Activated CD8-positive, alpha-beta memory T cell treated with anti-CD3 and anti-CD28 coated beads for 1 hour (primary cell): ENCODE measurements at places on chromosomes 16 and 17.

DNA sequence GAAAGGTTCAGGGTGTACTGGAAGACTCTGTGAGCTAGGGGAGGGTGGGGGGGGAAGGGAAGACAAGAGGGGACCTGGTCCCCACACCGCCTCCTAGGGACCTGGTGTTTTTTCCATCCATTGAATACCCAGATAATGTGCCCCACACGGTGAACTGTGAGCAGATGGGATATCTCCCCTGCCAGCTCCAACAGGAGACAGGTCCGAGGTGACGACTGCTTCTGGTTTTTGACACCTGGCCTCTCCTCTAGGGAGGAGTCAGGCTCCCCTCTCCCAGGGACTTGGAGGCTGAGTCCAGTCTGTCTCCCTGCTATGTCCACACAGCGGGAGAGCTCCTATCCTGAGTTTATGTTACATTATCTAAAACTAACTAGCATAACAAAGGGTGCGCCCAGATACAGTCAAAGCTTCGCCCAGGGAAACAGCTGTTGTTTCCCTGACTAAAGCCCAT lies 1.8 kb downstream of the MARVELD3 start:
- DNase-seq: no peak

GRCh38 chr16:1949507-1949906 lies 5.0 kb downstream of the RPL3L start:
- no peak for DNase-seq

DNA sequence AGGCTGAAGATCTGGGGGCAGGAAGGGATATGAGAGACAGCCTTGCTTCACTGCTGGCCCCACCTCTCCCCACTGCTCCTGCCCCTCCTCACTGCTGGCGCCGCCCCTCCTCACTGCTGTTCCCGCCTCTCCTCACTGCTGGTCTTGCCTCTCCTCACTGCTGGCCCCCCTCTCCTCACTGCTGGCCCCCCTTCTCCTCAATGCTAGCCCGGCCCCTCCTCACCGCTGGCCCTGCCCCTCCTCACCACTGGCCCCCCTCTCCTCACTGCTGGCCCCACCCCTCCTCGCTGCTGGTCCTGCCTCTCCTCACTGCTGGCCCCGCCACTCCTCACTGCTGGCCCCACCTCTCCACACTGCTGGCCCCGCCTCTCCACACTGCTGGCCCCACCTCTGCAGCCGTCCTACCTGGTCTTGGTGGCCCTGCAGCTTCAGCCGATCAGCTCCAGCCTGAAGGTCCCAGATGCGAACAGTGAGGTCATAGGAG lies 9.5 kb upstream of the PAM16 start:
- no peak for DNase-seq

GRCh38 chr16:27205423-27206065 lies 2.2 kb downstream of the KDM8 start:
- DNase-seq: no peak

DNA sequence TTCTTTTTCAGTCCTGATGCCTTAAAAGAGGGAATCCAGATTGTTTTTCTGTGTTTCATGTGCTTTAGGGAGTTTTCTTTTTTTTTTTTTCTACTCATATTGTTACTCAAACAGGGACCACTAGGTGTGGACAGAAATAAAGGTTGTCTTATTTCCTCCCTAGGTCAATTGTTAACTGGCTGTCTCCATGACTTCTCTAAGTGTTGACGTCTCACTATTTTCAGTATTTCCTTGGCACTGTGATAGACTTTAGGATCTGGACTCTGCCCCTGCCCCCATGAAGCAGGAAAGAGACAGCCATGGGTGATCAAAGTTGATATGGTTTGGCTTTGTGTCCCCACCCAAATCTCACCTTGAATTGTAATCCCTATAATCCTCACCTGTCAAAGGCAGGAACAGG lies 73.7 kb downstream of the AKAP1 start:
- no peak for DNase-seq

GRCh38 chr17:72711521-72712310 lies 380.8 kb downstream of the SLC39A11 start:
- no peak for DNase-seq

DNA sequence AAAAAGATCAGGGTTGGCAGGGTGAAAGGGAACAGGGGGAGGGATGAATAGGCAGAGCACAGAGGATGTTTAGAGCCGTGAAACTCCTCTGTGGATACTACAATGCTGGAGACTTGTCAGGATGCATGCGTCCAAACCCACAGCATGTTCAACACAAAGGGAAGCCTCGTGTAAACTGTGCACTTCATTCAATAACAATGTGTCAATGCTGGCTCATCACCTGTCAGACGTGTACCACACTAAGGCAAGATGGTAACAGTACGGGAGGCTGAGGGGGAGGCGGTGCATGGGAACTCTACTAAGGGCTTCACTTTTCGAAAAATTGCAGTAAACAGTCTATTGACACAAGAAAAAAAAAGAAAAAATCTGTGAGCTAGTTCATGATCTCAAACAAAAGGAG lies 63.7 kb downstream of the C16orf95 start:
- no peak for DNase-seq

GRCh38 chr16:65786916-65787315 lies 579.6 kb upstream of the CDH5 start:
- no peak for DNase-seq

DNA sequence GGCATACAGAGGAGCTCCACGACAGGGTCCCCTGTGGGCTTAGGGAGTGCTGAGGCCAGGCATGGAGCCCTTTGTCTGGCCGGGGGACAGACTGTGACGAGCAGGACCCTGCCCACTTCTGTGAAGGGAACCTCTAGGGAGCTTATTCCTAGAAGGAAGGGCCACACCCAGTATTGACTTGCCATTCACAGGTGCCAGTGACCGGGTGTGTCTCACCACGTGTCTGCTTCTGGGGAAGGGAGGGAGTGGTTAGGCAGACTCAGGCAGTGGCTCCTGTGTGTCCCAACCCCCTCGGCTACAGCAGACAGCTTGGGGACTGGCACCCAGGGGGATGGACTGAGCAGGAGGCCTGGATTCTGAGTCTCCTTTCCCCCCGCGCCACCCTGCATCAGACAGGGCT lies 57.2 kb downstream of the SOCS1 start:
- no peak for DNase-seq

- DNase-seq: no peak
Measured at GRCh38 chr16:25035494-25036405, 20.6 kb upstream of the ARHGAP17 start.

DNA sequence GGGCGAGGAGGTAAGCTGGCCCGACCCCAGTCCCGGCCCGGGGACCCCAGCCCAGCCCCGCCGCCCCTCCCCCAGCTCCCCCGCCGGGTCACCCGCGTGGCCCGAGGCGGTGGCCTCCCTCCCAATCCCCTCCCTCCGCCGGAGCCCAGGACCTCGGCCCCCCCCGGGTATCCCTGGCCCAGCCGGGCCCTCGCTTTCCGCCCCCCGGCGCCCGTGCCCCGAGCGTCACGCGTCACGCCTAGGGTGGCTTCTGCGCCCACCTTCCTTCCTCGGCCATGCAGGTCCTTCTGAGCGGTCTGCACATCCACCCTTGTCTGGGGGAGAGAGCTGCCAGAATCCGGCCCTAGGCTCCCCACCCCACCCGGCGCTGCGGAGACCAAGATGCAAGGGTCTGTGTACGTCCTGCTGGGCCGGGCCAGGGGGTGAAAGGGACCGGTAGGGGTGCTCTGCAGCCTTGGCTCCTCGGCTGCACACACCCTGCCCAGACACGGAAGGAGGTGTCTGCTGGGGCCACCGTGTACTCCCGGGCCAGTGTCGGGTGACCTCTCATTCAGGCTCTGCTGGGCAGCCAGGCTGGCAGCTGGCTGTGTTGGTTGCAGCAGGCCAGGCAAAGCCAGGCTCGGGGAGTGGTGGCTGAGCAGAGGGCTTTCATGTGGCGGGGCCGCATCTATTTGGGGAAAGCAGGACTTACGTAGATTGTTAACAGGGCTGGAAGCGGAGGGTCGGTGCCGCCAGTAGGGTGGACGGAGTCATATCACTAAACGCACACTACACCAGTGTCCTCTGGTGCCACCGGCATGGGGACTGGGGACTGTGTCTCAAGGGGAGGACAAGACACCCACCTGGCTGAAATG lies 754 bp downstream of the RAB11FIP4 start:
- no peak for DNase-seq

DNA sequence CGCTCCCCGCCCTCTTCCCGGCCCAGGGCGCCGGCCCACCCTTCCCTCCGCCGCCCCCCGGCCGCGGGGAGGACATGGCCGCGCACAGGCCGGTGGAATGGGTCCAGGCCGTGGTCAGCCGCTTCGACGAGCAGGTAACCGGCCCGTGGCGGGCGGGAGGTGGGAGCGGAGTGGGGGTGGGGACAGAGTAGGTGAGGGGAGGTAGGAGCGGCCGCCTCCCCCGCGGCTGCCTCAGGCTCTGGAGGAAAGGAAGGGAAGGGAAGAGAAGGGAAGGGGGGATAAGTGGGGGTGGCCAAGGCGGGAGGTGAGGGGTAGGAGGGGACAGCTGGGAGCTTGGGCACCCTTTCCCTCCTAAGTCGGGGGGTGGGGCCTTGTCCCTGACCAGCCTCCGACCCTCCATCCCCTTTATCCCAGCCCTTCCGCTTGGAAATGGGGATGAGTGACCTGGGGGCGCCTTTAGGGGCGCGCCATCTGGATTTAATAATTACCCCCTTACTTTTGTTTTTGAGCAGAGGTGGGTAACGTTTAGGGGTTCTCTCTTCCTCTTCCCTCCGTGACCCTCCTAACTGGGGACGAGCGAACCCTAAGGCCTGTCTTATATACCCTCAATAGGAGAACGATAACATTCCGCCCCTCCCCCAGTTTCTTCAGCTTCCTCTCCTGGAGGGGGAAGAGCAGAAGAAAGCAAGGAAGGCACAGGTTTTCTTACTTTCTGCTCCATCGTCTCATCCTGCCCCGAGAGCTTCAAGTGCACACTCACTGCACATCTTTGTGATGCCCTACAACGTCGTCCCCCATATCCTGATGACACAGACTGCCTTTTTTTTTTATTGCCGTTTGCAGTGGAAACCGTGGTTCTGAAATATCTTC lies 694 bp downstream of the NF1 start:
- no peak for DNase-seq

- no peak for DNase-seq
Measured at GRCh38 chr17:417691-418420, 65.2 kb upstream of the RPH3AL start.

DNA sequence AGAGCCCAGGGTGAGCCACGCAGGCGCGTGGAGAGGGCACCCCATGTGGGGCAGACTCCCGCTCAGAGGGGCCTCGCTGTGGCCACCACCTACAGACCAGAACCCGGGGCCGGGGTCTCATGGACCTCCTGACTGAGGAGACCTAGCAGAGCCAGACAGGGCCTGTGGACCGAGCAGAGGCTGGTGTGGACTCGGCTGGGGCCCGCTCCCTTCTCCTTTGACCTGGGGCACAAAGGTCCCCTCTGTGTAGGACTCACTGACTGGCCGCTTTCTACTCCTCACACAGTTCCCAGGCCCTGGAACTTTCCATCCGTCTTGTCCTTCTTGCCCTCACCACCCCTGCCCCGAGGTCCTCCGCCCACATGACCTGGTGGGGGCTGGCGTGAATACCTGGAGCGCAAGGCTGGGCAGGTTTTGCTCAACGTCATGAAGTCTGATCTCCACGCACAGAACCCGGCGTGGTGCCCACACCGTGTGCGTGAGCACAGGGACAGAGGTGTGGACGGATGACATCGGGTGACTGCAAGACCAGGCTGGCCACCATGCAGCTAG lies 44.7 kb upstream of the ACSF3 start:
- no peak for DNase-seq

DNA sequence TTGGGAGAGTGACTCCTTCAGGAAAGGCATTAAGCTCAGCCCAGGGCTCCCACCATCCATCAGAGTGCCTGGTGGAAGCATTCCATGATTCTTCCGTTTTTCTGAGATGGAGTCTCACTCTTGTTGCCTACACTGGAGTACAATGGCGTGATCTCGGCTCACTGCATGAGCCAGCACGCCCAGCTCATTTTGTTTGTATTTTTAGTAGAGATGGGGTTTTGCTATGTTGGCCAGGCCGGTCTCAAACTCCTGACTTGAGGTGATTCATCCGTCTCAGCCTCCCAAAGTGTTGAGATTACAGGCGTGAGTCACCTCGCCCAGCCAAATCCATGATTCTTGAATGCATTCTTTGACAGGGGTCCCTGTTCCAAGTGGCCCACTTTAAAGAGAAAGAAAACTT lies 23.1 kb downstream of the MIS12 start:
- no peak for DNase-seq

GRCh38 chr17:33438139-33438538 lies 145.0 kb upstream of the ASIC2 start:
- DNase-seq: no peak

DNA sequence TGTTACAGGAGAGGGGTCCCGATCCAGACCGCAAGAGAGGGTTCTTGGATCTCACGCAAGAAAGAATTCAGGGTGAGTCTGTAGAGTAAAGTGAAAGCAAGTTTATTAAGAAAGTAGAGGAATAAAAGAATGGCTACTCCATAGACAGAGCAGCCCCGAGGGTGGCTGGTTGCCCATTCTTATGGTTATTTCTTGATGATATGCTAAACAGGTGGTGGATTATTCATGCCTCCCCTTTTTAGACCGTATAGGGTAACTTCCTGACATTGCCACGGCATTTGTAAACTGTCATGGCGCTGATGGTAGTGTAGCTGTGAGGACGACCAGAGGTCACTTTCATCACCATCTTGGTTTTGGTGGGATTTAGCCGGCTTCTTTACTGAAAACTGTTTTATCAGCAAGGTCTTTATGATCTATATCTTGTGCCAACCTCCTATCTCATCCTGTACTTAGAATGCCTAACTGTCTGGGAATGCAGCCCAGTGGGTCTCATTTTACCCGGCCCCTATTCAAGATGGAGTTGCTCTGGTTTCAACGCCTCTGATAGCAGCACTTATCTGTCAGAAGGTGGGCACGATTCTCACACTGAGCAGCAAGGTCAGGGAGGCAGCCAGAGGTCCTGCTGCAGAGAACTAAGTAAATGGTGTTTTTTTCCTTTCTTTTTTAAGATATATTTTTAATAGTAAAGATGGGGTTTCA lies 26.5 kb upstream of the XYLT2 start:
- DNase-seq: no peak

GRCh38 chr17:56119191-56119590 lies 34.1 kb upstream of the ANKFN1 start:
- no peak for DNase-seq

DNA sequence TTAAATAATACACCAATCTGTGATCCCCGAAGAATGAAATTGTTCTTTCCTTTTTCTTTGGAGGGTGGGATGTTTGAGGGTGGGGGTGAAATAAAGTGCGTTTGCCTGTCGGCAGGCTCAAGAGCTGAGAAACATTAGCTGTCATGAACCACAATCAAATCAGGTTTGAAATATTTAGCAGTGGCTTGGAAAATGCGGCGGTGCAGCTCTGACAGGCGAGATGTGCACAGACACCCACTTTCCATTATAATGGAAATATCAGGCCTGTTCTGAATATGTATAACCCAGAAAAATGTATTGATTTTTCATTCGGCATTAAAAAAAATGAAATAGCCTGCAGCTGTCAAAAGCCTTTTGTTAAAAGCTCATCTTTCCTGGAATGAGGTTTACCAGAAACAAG lies 212.8 kb downstream of the ZFHX3 start:
- no peak for DNase-seq

GRCh38 chr16:3096362-3096761 lies 2.7 kb downstream of the ZSCAN10 start:
- DNase-seq: no peak

- no peak for DNase-seq
Measured at GRCh38 chr16:59260892-59261291, 526.8 kb upstream of the GOT2 start.

GRCh38 chr16:30052671-30053372 lies 12.7 kb upstream of the ALDOA start:
- peak; percentile 80 for DNase-seq

- no peak for DNase-seq
Measured at GRCh38 chr17:1808644-1809043, 21.1 kb downstream of the SMYD4 start.
